ENCODE measurements at places on chromosomes 16 and 17. TPM values are rescaled to one million over a fixed set of nuclear protein-coding genes. Genes with fewer than 3 reads are reported as not detected.

Gene CTDNEP1
- 123 TPM for total RNA-seq

Gene EVPLL
- not detected for total RNA-seq

Gene SPATA32
- not detected for total RNA-seq

Gene FGF11
- 8.8 TPM for total RNA-seq

Gene FMNL1
- 4.5 TPM for total RNA-seq

Gene TXNDC11
- total RNA-seq: 15.1 TPM

Gene RHBDL3
- total RNA-seq: 1.4 TPM

Gene FBXL16
- total RNA-seq: 6.2 TPM

Gene TSNAXIP1
- total RNA-seq: 3.2 TPM

Gene GUCY2D
- total RNA-seq: 1.6 TPM

Gene KRT9
- total RNA-seq: not detected

Gene OR4D1
- 0.07 TPM for total RNA-seq

DNA sequence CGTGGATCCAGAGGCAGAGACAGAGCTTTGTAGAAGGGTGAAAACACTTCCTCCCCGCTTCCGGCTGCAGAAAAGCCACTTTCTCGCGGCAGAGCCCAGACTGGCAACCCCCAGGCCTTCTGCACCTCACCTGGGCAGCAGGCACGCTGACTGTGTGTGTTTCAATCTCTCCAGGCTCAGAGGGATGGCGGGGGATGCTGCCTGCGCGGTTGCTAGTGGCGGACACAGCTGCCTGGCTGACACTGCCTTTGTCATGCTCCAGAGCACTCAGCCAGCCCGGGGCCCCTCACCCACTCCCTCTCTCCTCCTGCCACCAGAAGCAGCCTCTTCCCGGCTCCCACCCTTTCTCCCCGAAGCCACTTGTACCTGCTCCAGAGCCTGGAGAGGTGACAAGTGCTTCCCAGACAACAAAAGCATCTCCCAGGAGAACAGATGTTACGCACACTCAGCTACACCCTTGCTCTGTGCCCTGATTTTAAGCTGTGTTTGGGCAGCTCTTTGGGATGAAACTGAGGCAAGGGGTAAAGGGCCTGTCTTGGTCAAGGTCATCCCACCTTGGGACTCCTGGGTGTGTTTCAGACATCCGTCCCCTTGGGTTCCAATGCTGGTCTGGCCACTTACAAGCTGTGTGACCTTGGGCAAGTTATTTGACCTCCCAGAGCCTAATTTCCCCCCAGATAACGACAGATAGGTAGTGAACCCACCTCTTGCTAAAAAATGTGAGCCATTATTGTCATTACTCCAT lies 9.2 kb upstream of the GLIS2 start:
- peaks cover 4% of the 10 kb centered on the region for H3K4me1 ChIP-seq
- peak overlapping the region; percentile 97 for H3K4me3 ChIP-seq
- peak overlapping the region; percentile 83 for H3K27ac ChIP-seq
- DNase-seq: peak; percentile 78
- H3K27me3 ChIP-seq: no peaks in the 10 kb centered on the region

DNA sequence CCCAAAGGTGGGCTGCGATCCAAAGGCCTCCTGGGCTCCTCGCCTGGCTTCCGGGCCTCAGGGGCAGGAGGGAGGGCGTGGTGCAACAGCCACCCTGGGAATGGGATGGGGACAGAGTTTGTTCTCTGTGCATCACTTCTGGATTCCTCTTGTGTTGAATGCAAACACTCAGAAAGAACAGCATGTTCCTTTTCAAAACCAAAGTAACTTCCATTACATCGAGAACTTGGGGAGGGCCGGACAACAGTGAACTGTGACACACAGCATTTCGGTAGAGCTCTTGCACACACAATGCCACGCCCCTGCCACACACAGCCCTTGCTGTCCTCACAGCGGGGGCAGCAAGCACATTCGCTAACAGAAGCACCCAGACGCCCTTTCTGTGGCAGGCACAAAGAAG lies 36.1 kb upstream of the FASN start:
- no peak for DNase-seq
- no peaks in the 10 kb centered on the region for H3K36me3 ChIP-seq
- H3K27me3 ChIP-seq: no peaks in the 10 kb centered on the region
- no peak overlapping the region for H3K4me3 ChIP-seq

DNA sequence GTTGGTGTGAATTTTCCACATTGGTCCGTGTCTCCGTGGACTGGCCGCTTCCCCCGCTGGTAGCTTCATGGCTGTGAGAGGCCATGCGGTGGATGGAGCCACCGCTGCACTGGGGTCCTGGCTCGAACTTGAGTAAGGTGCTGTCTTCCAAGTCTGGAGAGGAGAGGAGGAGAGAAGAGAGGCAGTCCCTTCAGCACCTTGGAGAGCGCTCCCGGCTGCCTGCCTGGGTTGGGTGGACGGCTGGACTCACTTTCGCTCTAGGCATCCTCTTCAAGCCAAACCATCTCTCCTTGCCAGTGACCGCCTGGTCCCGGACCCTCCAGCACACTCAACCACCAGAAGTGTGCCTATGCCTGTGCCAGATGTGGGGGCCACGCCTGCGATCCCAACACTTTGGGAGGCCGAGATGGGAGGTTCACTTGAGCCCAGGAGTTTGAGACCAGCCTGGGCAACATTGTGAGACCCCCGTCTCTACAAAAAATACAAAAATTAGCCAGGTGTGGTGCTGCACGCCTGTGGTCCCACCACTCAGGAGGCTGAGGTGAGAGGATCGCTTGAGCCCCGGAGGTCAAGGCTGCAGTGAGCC lies 6.2 kb downstream of the JPH3 start:
- H3K36me3 ChIP-seq: no peaks in the 10 kb centered on the region
- H3K4me1 ChIP-seq: no peaks in the 10 kb centered on the region
- H3K27ac ChIP-seq: no peak overlapping the region
- no peak overlapping the region for H3K4me3 ChIP-seq
- DNase-seq: peak; percentile 96

DNA sequence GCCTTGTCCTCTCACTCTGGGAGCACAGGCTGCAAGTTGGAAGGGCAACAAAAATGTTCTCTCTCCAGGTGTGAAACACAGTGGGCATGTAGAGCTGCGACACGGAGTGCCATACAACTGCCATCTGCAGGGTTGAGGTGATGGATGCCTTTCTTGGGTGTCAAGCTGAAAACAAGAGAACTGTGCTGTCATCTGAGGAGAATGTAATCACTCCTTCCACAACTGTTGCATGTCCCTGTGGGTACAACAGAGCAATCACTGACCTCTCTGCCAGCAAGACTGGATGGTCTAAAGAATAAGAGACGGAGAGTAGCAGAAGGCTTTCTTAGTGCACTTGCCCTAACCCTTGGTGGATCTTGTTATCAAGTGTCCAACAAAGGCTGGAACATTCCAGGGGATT lies 29.2 kb downstream of the SLFN11 start:
- DNase-seq: no peak
- peaks cover 16% of the 10 kb centered on the region for H3K27me3 ChIP-seq
- no peaks in the 10 kb centered on the region for H3K4me1 ChIP-seq
- no peaks in the 10 kb centered on the region for H3K36me3 ChIP-seq
- H3K4me3 ChIP-seq: no peak overlapping the region

- no peak overlapping the region for H3K27ac ChIP-seq
- no peak for DNase-seq
- no peaks in the 10 kb centered on the region for H3K36me3 ChIP-seq
- no peak overlapping the region for H3K4me3 ChIP-seq
- no peaks in the 10 kb centered on the region for H3K4me1 ChIP-seq
- no peaks in the 10 kb centered on the region for H3K27me3 ChIP-seq
These were observed 55.2 kb downstream of the PRMT7 start for GRCh38 chr16:68366062-68366461.

- H3K27me3 ChIP-seq: peaks cover 100% of the 10 kb centered on the region
- H3K4me1 ChIP-seq: peaks cover 8% of the 10 kb centered on the region
- no peaks in the 10 kb centered on the region for H3K36me3 ChIP-seq
- H3K4me3 ChIP-seq: no peak overlapping the region
- no peak overlapping the region for H3K27ac ChIP-seq
These were observed 8.1 kb upstream of the FOXF1 start for GRCh38 chr16:86501989-86502855.

GRCh38 chr16:78677181-78677731 lies 577.8 kb downstream of the WWOX start:
- no peaks in the 10 kb centered on the region for H3K27me3 ChIP-seq
- H3K4me1 ChIP-seq: no peaks in the 10 kb centered on the region
- peak; percentile 24 for DNase-seq
- H3K36me3 ChIP-seq: no peaks in the 10 kb centered on the region
- H3K27ac ChIP-seq: no peak overlapping the region

DNA sequence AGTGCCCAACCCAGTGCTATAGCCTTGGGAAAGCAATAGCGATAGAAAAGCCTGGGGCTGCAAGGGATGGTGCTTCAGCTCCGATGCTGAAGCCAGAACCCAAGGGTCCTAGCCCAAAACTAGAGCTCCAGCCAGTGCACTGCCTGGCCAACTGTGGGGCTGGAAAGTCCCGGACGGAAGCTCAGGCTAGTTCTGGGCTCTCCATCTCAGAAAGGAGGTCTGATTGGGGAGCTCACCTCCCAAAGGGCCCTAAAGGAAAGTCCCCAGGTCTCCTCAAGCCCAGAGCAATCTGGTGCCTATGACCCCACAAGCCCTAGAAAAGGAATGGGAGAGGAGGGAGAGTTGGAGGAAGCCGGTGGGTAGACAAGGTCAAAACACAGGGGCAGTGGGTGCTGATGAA lies 2.0 kb upstream of the ABCC3 start:
- H3K4me3 ChIP-seq: no peak overlapping the region
- DNase-seq: no peak
- H3K27ac ChIP-seq: no peak overlapping the region
- H3K4me1 ChIP-seq: peaks cover 6% of the 10 kb centered on the region
- H3K36me3 ChIP-seq: no peaks in the 10 kb centered on the region
- peaks cover 63% of the 10 kb centered on the region for H3K27me3 ChIP-seq

DNA sequence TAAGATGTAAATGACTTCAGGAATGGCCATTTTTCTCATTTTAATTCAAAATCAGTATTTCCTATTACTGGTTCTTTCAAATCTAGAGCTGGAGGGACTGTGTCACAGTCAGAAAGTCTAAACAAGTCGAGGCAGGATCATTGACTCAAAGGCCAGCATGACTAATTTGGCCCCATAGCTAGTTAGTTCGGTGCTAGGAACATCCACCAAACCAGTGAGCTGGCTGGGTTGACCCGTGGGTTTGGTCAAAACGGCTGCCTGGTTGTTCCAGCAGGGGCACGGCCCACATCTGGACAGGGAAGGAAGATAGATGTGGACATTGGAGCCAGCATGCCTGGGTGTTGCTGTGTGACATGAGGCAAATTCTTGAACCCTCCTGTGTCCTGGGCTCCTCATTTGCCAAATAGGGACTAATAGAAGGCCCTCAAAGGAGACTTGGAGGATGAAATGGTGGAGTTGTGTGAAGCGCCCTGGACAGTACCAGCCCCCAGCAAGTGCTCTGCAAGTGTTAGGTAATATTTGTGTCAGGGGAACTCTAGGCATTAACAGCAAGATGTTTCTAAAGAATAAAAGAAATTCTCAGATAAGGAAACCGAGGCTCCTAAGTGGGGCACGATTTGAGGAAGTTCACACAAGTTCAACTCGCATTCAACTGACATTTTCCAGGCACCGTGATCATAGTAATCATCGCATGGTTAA lies 46.2 kb downstream of the MEOX1 start:
- H3K27ac ChIP-seq: no peak overlapping the region
- DNase-seq: no peak
- H3K4me1 ChIP-seq: no peaks in the 10 kb centered on the region
- no peak overlapping the region for H3K4me3 ChIP-seq
- H3K36me3 ChIP-seq: no peaks in the 10 kb centered on the region
- H3K27me3 ChIP-seq: no peaks in the 10 kb centered on the region

DNA sequence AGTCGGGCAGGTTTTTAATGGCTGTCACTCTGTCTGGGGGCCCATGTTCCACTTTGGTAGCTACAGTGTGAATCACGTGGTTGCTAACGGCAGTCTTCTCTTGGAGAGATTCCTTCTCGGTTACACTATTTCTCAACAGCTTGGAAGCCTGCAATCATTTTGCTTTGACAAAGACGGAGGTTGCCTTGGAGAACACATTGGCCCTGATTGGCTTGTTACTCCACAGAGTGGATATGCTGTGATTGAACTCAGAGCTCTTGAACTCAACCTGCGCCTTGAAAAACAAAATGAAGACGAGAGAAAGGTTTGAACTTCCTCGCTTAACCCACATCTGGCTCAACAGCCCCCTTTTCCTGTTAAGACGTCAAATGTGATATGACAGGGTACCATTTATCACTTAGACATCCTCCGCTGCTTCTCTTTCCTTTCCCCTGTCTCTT lies 218.9 kb downstream of the MAF start:
- H3K4me3 ChIP-seq: no peak overlapping the region
- H3K27me3 ChIP-seq: no peaks in the 10 kb centered on the region
- H3K36me3 ChIP-seq: no peaks in the 10 kb centered on the region
- no peak for DNase-seq

DNA sequence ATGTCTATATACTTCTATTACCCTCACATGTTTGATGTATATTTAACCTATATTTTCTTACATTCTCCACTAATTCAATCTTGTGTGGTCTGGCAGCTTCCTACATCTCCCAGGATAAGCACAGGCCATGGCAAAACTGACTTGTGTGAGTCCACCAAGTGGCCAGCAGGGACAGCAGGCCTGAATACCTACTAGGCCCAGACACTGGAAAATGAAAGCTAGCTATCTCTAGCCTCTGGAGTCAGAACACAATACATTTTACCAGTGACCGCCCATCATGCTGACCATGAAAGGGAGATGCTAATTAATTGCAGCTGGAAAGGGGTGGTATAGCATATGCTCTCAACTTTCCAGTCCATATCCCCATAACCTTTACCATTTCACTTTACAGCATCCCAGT lies 132.3 kb downstream of the PCTP start:
- no peaks in the 10 kb centered on the region for H3K4me1 ChIP-seq
- DNase-seq: peak; percentile 57
- no peaks in the 10 kb centered on the region for H3K27me3 ChIP-seq

GRCh38 chr17:2595716-2596115 lies 2.3 kb downstream of the PAFAH1B1 start:
- no peaks in the 10 kb centered on the region for H3K27me3 ChIP-seq
- H3K4me3 ChIP-seq: peak overlapping the region; percentile 100
- peaks cover 3% of the 10 kb centered on the region for H3K36me3 ChIP-seq
- no peaks in the 10 kb centered on the region for H3K4me1 ChIP-seq

GRCh38 chr16:81810894-81811538 lies 31.9 kb downstream of the PLCG2 start:
- no peak overlapping the region for H3K4me3 ChIP-seq
- H3K4me1 ChIP-seq: peaks cover 5% of the 10 kb centered on the region
- H3K27ac ChIP-seq: no peak overlapping the region

DNA sequence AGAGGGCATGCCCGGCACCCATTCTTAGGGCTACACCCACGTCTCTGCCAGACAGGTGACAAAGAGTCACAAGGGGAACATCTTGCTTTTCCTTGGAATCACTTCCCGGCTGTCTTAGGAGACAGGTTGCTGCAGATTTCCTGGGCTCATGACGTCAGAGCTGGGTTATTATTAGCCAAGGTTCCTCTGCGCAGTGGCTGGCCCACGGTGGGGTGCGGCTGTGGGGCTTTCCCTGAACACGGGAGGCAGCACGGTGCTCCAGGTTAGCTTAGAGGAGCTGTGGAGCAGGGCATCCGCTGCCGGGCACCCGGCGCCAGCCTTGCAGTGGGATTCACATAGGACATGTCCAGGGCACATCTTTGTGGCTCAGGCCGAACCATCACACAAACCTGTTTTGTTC lies 118.0 kb upstream of the PLCG2 start:
- H3K27ac ChIP-seq: no peak overlapping the region
- no peaks in the 10 kb centered on the region for H3K27me3 ChIP-seq
- H3K4me3 ChIP-seq: no peak overlapping the region
- H3K36me3 ChIP-seq: peaks cover 58% of the 10 kb centered on the region
- no peaks in the 10 kb centered on the region for H3K4me1 ChIP-seq
- no peak for DNase-seq
